ENCODE measurements at places on chromosomes 1 and 21. TPM values are rescaled to one million over a fixed set of nuclear protein-coding genes. Genes with fewer than 3 reads are reported as not detected.

DNA sequence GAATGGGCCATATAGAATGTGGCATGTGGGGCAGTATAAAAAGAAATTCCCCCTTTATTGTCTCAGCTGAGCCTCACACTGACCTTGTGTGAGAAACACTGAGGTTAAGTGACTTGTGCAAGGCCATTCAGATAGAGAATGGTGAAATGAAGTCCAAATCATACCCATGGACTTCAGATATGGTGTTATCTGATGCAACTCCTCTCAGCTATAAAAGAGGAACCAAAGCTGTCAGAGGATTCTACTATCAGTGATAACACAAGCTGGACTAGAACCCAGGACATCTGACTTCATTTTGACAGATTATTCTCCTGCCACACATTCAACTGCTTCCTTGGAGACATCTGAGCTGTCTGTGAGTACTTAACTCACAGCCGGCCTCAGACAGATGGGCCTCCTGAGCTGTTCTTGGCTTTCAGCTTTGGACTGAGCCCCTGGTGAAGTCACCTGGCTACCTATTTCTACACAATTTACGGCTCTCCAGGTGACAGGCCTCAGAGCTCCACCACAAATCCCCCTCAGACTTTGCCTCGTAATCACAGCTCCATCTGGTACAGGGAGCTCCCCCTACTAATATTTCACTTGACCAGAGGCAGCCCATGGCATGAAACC, 104.6 kb downstream of the PLXNA2 start:
- no peaks in the 10 kb centered on the region for H3K27me3 ChIP-seq
- peaks cover 27% of the 10 kb centered on the region for H3K36me3 ChIP-seq
- H3K4me3 ChIP-seq = no peak overlapping the region
- peaks cover 18% of the 10 kb centered on the region for H3K4me1 ChIP-seq
- no peak overlapping the region for H3K27ac ChIP-seq

DNA sequence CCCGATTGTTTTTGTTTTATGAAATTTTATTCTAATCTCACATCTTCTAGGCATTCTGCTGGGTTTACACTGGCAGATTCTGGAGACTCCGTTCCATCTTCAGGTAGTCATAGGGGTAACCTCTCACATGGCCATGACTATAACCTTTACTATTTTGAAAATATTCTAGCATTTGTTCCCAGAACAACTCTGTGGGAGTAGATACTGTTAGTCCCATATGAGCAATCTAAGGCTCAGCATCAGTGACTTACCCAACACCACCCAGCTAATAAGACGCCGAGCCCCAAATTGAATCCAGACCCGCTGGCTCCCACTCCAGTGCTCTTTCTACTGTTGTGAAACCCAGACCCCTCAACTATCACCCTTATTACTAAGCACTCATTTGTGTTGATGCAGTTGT, 9.8 kb downstream of the ADAMTS4 start:
- H3K4me3 ChIP-seq = no peak overlapping the region
- no peak overlapping the region for H3K27ac ChIP-seq
- H3K4me1 ChIP-seq = no peaks in the 10 kb centered on the region
- no peak for DNase-seq
- no peaks in the 10 kb centered on the region for H3K36me3 ChIP-seq

DNA sequence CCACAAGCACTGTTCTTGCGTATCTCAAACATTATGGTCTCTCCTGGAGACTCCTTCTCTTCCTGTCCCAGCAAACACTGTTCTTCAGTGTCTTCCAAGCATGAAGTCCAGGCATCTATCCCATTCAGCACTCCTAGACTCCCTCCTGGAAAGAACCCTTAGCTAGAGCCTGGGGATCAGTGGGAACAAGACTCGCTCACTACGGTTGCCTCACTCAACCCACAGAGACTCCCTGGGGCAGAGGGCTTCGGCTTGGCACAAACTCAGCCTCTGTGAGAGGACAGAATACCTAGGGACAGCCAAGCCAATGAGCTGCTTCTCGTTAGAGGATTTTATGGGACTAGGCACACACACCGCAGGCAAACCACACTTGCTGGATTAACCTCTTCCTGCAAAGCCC, 86.5 kb upstream of the IPO9 start:
- H3K4me1 ChIP-seq = peaks cover 14% of the 10 kb centered on the region
- H3K4me3 ChIP-seq = peak overlapping the region; percentile 89
- peak overlapping the region; percentile 98 for H3K27ac ChIP-seq
- no peaks in the 10 kb centered on the region for H3K27me3 ChIP-seq
- DNase-seq = no peak
- H3K36me3 ChIP-seq = peaks cover 18% of the 10 kb centered on the region

GRCh38 chr1:200524092-200524491, 96.5 kb downstream of the KIF14 start:
- H3K4me3 ChIP-seq = no peak overlapping the region
- H3K4me1 ChIP-seq = no peaks in the 10 kb centered on the region
- H3K27me3 ChIP-seq = no peaks in the 10 kb centered on the region

DNA sequence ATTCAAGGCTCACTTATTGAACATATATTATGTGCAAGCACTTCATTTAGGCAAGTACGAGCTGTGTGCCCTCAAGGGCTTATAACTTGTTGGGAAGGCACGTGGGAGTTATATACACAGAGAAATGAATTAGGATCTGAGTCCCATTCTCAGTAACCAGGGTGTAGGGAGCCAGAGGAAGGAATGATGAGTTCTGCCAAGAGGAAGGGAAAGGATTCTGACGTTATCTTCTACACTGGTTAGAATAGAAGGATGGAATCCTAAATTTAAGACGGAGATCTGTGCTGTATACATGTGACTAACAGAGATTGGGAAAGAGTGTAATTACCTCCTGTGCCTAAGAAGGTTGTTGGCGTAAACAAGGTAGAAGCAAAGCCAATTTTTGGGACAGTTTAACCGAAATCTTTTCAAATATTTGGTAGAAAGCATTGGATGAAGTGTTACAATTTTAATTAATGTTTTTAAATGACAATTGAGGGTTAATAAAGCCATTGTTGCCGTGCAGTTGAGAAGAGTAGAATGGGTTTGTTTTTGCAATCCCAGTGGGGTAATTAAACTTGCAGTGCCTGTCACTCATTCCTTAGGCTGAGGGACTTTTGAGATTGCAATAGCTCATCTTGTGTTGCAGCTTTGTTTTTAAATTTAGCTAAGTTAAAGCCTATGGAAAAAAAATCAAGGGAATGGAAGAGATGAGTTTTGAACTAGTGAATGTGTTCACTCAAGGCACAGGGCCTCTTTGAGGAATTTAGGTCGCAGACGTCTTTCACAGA, 177.2 kb downstream of the NFIA start:
- no peaks in the 10 kb centered on the region for H3K36me3 ChIP-seq
- H3K27ac ChIP-seq = peak overlapping the region; percentile 7
- peaks cover 28% of the 10 kb centered on the region for H3K4me1 ChIP-seq
- H3K27me3 ChIP-seq = no peaks in the 10 kb centered on the region
- no peak overlapping the region for H3K4me3 ChIP-seq

GRCh38 chr1:85554630-85555327, 25.8 kb upstream of the CCN1 start:
- H3K4me1 ChIP-seq = peaks cover 28% of the 10 kb centered on the region
- peaks cover 1% of the 10 kb centered on the region for H3K36me3 ChIP-seq
- H3K27ac ChIP-seq = no peak overlapping the region
- H3K4me3 ChIP-seq = no peak overlapping the region
- H3K27me3 ChIP-seq = no peaks in the 10 kb centered on the region

DNA sequence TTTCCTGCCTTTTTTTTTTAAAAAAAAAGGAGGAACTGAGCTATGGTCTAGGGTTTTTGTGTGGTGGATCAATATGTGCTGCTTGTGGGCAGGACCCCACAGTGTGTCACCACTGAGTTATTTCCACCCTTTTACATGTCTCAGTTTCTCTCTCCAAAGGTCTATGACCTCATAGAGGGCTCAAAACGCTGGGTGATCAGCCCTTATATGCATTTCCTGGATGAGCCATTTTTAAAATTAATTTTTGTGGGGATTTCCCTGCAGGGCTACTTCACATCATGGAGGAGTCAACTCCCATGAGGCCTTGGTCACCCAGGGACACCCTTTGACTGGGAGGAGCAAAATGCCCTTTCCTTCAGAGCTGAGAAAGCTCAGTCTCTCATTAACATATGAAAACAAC, 20.7 kb upstream of the HAO2 start:
- H3K4me3 ChIP-seq = no peak overlapping the region
- no peak for DNase-seq
- no peaks in the 10 kb centered on the region for H3K27me3 ChIP-seq
- no peaks in the 10 kb centered on the region for H3K36me3 ChIP-seq
- no peak overlapping the region for H3K27ac ChIP-seq

GRCh38 chr21:38913893-38914527, 108.3 kb downstream of the ETS2 start:
- peaks cover 8% of the 10 kb centered on the region for H3K4me1 ChIP-seq
- no peak overlapping the region for H3K4me3 ChIP-seq
- DNase-seq = no peak
- no peaks in the 10 kb centered on the region for H3K27me3 ChIP-seq
- no peaks in the 10 kb centered on the region for H3K36me3 ChIP-seq

DNA sequence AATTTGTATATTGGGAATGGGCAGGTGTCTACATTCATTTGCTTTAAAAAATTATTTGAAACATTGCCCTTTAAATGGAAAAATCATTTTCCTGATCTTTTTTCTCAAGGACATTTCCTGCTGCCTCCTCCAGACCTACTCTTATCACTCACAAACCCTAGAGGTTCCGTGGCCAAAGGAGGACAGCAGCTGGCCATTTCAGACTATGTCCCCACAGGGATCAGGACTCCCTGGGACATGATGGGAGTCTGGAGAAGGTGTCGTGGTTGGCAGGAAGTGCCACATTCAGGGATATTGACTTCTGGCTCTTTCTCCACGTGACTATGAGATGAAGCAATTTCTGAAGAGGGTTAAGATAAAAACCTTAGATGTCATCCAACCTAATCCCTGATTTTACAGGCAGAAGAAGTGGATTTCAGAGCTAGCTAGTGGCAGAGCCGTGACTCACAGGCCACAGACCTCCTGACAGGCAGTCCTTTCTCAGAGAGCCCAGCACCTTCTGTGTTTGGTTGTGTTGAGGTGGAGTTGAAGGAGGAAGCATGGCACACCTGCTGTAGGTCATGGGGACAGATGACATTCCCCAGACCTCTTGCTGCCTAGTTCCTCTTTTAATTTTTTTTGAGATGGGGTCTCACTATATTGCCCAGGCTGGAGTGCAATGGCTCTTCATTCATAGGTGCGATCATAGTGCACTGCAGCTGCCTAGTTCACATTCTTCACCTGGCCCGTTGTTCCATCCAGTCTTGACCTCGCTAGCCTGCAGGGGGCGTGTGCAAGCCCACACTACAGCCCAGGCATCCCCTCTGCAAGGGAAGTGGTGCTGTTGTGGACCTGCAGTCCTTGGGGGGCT, 25.5 kb upstream of the IL10 start:
- no peaks in the 10 kb centered on the region for H3K36me3 ChIP-seq
- H3K4me3 ChIP-seq = no peak overlapping the region
- DNase-seq = no peak
- no peaks in the 10 kb centered on the region for H3K4me1 ChIP-seq
- H3K27ac ChIP-seq = no peak overlapping the region

GRCh38 chr1:14627608-14628489, 29.4 kb downstream of the KAZN start:
- H3K4me1 ChIP-seq = no peaks in the 10 kb centered on the region
- H3K4me3 ChIP-seq = no peak overlapping the region
- H3K27me3 ChIP-seq = no peaks in the 10 kb centered on the region
- no peak for DNase-seq

DNA sequence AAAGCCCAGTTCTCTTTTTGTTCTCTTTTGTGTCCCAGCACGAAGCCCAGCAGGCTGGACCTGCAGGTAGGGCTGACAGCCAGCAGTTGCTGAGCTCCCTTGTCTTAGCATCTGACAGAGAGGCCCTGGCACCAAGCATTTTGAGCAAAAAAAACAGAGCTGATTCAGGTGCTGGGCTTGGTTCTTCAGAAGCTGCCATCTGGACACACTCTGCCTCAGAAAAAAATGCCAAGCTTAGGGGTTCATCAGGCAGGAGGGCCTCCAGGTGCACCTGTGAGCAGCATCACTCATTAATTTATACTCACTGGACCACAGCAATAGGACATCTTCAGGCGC, 167.1 kb upstream of the PLD5 start:
- no peak overlapping the region for H3K27ac ChIP-seq
- H3K36me3 ChIP-seq = no peaks in the 10 kb centered on the region
- H3K4me1 ChIP-seq = no peaks in the 10 kb centered on the region
- H3K27me3 ChIP-seq = no peaks in the 10 kb centered on the region

- H3K27ac ChIP-seq = no peak overlapping the region
- H3K27me3 ChIP-seq = no peaks in the 10 kb centered on the region
- H3K4me1 ChIP-seq = no peaks in the 10 kb centered on the region
- DNase-seq = no peak
- no peaks in the 10 kb centered on the region for H3K36me3 ChIP-seq
- no peak overlapping the region for H3K4me3 ChIP-seq
Observed at GRCh38 chr1:4762146-4762545, 107.7 kb downstream of the AJAP1 start.

The ZNF695 gene
- not detected for total RNA-seq

The CYP4A22 gene
- total RNA-seq = not detected

The HES3 gene
- total RNA-seq = not detected

The LRRC3 gene
- total RNA-seq = 2.2 TPM

The ZNF648 gene
- not detected for total RNA-seq

Data from ascending aorta (tissue), 2 donors.